Stimulated activated CD8-positive, alpha-beta memory T cell treated with anti-CD3 and anti-CD28 coated beads, Interleukin-4, amount 100 ng/mL, for 1 hour (primary cell): ENCODE measurements at places on chromosomes 13 and 19.

GRCh38 chr13:98648141-98648540, 71.2 kb upstream of the STK24 start:
- no peak for DNase-seq

DNA sequence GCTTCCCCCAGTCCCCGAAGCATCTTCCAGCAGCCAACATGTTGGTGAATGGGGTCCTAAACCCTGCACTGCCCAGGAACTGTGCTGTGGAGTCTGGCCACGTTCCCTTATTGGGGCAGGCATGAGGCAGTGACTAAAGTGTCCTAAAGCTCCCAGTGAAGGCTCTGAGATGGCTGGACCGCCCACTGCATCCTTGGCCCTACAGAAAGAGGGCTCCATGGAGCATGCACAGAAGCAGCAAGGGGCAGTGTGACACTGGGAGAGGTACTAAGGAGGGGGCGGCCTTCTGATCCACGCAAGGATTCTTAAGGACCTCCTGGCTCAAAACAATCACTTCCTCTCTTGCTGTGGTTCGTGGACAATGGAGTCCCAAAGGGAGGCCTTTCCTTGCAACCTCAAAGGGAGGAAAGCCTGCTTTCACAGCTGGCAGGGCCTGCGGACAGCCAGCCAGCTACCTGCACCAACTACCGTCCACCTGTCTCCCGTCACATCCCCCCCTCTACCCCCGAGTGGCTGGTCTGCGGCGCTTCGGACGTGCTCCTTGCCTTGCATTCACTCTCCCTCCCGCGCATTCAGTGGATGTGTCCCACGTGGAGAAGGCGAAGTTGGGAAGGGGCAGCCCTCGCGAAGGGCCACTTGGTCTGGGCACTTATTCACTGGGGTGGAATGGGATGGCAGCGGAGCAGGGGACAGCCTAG, 63.9 kb upstream of the STARD13 start:
- no peak for DNase-seq

DNA sequence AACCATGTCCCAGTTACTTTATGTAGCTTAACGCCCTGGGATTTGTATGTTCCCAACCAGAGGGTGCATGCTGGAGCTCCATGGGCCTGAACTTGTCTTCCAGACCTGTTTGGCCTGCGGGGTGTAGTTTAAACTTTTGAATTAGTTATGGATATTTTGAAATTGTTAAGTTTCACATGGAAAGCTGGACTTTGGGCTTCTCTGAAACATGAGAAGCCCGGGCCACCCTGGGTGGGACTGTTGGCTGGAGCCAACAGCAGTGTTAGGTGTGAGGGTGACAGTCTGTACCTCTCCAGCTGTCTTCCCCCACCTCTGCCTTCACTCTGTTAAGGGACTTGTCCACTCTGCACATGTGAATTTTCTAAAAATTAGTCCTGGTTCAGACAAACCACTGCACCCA, 1.6 kb downstream of the UBE2L5 start:
- DNase-seq, result no peak

DNA sequence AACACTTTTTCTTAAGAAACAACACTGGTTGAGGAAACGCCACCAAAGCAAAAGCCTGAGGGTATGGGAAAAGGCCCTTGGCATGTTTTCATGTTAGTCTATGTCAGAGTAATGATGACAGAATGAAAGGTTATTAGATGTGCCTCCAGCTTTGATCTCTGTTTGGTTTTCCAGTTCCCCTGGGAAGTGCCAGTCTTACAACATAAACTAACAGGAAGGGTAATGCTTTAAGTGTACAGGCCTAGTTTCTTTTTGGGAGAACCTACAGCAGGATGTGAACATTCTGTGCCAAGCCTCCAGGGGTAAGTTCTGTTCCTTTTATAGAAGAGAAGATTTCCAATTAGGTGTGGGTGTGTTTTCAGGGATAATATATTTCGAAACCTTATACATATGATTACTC, 121.7 kb downstream of the FNDC3A start:
- no peak for DNase-seq

- no peak for DNase-seq
These were observed 44.8 kb upstream of the SERTM1 start for GRCh38 chr13:36629057-36629385.

GRCh38 chr13:73859841-73860240, 274.4 kb downstream of the KLF12 start:
- DNase-seq, result no peak

GRCh38 chr19:44824761-44825160, 15.9 kb downstream of the BCAM start:
- DNase-seq, result no peak

- no peak for DNase-seq
These were observed at the start of gene CACNG6 for GRCh38 chr19:53991224-53992113. Gene CACNG6, plus strand, starts transcription at chr19:53991637. Its CDS starts 1,241 bp downstream, at chr19:53992878.

- DNase-seq, result no peak
These were observed 56.1 kb upstream of the RNF113B start for GRCh38 chr13:98233127-98233526.

- no peak for DNase-seq
These were observed 194.5 kb downstream of the NBEA start for GRCh38 chr13:35136585-35136984.

GRCh38 chr19:40609561-40610395, 8.6 kb downstream of the LTBP4 start:
- peak; percentile 68 for DNase-seq

DNA sequence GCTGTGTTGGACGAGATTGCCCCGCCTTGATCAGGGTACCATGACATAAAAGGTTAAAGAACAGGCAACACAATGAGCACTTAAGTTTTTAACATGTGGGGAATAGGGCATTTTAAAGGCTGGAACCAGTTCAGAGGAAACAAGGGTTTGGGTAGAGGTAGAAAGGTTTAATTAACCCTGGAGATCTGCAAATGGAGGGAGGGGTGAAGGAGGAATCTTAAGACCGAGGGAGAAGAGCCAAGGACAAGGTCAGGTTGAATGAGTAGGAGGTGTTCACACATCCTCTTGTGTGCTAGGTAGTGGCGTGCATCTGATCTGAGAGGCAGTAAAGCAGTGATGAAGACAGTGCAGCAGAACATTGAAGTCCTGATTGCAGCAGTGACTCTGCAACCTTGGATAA, 28.5 kb downstream of the SKA3 start:
- no peak for DNase-seq

DNA sequence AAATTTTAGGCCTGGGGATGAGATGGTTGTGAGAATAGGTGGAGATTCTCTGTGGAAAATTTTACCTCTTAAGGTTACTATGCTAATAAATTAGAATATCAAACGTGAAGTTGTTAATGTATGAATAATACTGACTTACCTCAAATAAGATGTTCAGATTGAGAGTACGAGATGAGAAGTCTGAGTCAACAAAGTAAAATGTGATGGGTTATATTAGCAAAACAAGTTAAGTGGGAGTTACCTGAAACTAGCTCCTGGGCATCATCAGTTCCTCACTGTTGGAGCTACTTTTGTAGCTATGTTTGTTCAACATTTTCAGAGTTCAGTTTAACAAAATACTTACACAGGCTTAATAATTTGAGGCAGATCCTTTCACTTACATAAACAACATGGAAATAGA, 108.6 kb downstream of the PIBF1 start:
- no peak for DNase-seq

DNA sequence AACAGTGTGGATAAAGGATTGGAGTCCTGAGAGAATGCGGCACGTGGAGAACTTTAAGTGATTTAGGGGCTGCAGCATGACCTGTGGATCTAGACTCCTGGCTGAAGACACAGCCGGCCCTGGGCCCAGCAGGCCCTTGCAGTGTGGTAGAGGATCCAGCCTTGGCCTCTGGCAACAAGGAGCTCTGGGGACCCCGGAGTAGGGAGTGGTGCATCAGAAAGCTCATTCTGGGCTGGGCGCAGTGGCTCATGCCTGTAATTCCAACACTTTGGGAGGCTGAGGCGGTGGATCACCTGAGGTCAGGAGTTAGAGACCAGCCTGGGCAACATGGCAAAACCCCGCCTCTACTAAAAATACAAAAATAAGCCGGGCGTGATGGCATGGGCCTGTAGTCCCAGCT, 76.0 kb downstream of the CHST8 start:
- DNase-seq, result no peak

GRCh38 chr13:35927567-35928021, 203.6 kb downstream of the DCLK1 start:
- no peak for DNase-seq
